ENCODE measurements at places on chromosomes 3 and 15. TPM values are rescaled to one million over a fixed set of nuclear protein-coding genes. Genes with fewer than 3 reads are reported as not detected.

GRCh38 chr3:182879031-182879611, 85.8 kb downstream of the ATP11B start:
- DNase-seq, result no peak

DNA sequence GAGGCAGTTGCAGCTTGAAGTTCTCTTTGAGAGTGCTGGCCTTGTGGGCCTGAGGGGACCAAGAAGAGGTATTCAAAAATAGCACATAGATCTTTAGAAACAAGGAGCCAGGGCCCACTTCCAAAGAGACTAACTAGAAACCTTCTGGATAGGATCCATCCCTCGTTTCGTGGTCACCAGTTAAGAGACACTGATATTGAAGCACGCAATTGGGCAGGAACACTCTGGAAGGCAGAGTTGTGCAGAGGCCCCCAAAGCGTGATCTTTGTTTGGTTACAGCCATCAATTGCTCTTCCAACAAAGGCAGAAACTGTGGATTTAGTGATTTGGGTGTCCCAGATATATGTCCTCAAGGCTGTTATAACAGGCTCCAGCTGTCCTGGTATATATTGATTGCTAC, 46.7 kb upstream of the ACAN start:
- no peak for DNase-seq

- no peak for DNase-seq
These were observed 37.0 kb downstream of the PARP16 start for GRCh38 chr15:65249641-65250040.

- no peak for DNase-seq
These were observed 67.8 kb downstream of the TTC23 start for GRCh38 chr15:99181545-99181971.

DNA sequence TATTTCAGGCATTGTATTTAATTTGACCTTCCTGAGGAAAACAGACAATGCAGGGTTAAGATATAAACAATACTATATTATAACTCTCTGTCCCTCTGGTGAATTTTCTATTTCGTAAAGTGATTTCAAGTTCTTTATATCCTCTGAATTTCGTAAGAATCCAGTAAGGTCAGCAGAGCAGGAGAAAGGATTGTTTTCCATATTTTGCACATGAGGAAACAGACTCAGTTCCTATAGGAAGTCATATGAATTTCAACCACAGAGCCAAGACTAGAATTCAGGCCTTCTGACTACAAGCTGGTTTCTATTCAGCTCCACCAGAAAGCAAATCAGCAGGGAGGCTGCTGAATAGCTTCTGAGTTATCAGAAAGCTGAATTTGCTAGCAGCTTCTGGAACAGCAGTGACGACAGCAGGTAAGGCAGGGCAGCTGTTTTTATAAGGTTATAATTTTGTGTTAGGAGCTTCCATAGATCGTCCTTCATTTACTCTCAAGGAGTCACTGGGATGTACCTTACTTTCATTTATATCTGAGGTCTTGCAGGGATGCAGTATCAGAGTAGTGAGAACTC, 11.1 kb upstream of the PLAAT1 start:
- DNase-seq, result no peak

DNA sequence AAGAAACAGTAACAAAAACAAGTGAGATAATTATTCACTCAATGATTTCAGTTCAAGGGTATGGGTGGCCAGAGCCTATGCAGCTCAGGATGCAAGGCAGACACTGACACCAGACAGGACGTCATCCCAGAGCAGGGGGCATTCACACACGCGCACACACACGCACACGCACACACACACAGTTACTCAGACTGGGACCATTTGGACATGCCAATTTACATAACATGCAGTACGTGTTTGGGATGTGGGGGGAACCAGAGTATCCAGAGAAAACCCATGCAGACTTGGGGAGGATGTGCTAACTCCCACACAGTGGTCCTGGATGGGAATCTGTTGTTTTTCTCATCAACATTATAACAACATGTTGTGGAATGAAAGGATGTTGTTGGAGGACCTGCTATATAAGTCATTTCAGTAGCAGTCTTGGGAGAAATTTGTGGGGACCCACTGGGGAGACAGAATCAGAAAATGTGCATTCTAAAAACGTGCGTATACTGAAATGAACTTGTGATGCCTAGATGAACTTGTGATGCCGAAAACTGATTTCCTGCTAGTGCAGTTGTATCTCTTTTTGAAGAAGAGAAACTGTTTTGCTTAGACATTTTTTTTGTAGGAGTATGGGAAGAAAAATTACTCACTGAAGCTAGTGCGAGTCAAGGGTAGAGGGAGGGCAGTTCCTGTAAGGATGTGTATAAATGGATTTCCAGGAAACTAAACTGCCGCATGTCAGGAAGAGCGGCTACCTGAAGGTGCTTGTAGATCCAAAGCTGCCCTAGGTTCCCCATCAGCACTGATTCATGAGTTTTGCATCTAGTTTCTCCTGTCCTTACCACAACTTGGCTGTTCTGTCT, 25.2 kb downstream of the CD200 start:
- DNase-seq, result peak; percentile 14

DNA sequence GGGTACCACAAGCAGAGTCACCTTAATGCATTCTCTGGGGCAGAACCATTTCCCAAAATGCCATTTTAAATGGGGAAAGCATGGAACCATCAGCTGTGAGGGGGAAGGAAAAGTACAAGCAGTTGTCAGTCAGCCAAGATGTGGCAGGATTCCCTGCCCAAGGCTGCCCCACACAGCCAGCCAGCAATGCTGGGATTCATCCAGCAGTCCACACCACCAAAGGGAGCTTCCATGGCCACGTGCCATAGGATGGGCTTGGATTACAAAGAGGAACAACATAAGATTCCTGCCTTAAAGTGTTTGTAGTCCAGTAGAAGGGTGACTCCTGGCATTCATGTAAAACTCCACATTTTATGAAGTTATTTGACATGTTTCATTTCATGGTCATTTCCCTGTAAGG, 233.3 kb downstream of the SHOX2 start:
- DNase-seq, result no peak

- DNase-seq, result no peak
These were observed 1.8 kb downstream of the YEATS2 start for GRCh38 chr3:183699238-183699947.

DNA sequence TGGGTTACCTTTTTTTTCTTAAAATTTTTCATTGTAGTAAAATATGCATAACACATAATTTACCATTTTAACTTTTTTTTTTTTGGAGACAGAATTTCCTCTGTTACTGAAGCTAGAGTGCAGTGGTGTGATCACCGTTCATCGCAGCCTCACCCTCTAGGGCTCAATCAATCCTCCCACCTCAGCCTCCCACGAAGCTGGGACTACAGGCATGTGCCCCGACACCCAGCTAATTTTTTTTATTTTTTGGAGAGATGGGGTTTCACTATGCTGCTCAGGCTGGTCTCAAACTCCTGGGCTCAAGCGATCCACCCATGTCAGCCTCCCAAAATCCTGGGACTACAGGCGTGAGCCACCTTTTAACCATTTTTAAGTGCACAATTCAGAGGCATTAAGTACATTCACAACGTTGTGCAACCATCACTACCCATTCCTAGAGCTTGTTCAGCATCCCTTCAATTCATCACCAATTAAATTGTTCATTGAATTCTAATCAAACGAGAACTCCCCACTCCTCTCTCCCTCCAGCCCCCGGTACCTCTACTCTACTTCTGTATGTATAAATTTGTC, 44.6 kb downstream of the BHLHE40 start:
- DNase-seq, result no peak

DNA sequence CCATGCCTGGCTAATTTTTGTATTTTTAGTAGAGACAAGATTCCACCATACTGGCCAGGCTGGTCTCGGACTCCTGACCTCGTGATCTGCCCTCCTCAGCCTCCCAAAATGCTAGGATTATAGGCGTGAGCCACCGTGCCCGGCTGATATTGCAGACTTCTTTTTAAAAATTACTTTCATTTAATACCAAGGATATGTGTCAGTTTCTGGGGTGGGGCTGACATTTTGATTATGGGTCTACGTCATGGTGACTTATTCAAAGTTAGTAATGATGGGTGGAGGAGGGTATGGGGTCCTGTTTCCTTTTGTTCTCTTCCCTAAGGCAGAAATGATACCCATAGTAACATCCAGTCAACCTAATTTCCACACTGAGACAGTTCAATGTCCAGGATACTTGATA, 34.7 kb downstream of the GBE1 start:
- DNase-seq, result no peak

DNA sequence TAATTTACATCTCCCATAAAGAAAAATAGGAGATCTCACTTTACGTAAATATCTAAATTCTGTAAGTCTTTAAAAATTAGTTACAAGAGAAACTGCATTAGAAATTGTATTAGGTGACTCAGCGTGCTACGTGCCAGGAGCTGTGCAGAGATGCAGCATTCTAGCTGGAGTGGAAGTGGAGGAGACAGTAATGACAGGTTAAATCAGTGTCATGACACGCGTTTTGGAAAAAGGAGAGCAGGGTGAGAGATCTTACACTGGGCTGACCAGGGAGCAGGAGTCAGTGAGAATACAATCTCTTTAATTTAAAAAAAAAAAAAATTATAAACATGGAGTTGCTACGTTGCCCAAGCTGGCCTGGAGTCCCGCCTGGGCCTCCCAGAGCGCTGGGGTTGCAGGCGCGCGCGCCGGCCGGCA, 635 bp downstream of the TUBGCP5 start:
- DNase-seq, result peak; percentile 4

DNA sequence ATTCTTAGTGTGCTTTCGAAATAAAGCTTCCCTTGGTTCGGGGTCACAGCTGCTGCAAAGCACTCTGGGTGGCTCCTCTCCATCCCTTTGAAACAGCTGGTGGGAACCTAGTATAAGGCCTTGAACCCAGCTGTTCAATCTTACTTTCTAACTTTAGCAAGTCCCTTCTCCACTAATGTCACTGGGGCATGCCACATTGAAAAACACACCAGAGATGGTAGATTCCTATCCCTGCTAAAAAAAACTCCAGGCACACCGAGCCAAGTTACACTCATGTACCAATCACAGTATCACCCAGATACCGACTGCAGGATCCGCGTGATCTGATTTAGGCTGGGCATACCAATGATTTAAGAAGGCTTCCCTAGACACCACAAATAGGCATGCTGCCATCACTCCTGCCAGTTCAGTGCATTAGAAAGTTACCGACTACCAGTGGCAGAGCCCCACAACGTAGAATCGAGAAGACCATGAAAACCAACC, 65.0 kb downstream of the WWTR1 start:
- no peak for DNase-seq

DNA sequence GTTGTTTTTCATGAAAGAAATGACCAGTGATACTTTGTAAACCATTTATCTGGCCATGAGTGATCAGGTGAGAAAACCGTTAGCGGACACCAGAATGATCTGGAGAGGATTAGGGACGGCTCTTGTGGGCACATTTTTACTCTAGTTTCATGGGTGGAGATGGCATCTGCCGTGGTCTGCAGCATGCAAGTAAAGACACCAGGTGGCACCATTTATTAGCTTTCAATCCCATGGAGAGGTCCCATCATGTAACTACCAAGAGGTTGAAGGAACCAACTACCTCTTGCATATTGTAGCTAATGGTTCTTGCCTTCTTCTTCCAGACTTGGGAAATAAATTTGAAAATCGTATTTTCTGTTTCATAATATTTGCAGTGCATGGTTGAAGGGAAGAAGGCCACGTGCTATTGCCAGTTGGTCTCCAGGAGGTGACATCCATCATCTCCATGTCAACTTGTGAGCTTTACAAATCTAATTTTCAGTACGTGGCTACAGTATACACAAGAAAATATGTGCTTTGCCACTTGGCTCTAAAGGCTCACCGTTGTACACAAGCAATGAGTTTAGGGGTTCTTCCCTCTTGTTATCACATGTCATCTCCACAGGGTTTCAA, 1.5 kb upstream of the MAPKBP1 start:
- DNase-seq, result peak; percentile 61

DNA sequence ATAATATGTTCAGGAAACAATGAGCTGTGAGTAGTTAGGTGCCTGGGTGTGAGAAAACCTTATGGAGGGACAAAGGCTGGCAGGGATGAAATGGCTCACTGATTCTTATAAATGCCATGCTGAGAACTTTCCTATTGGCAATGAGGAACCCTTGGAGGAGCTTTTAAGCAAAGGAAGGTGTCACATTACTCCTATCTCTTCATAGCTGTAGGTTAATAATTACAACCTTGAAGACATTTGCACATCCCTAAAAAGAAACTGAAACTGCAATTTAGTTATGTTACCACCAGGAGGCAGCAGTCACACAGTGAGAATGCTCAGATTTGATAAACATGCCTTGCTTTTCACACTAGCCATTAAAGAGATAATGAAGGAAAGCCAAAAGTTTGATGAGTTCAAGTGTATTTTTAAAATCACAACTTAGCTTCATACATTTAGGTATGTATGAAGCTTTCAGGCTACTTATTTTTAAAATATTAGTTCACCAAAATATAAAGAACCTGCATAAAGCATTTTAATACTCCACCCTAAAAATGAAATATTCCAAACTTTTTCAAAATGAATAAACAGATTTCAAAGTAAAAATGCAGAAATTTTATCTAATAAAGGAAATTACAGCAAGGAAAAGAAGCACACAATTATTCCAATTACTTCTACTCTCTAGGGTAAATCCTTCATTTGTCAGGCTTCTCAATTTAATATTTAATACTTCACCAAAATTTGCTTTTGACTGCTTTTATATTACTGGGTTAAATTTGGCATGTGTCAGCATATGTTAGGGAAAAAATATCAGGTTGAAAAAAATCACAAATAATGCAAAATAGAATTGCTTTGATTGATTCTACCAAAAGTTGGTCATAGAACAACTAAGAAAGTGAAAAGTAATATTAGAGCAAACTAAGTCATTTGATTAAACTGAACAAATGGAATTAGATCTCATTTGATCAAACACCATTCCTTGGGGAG, 136.9 kb upstream of the SLC2A2 start:
- DNase-seq, result no peak

GRCh38 chr3:183489455-183490210, 61.2 kb upstream of the MCF2L2 start:
- DNase-seq, result no peak

- no peak for DNase-seq
These were observed 2.3 kb downstream of the FOXL2 start for GRCh38 chr3:138944654-138944928.

GRCh38 chr15:64134345-64134829, 17.1 kb upstream of the SNX22 start:
- no peak for DNase-seq

- no peak for DNase-seq
These were observed 17.2 kb downstream of the CASR start for GRCh38 chr3:122200661-122201060.

DNA sequence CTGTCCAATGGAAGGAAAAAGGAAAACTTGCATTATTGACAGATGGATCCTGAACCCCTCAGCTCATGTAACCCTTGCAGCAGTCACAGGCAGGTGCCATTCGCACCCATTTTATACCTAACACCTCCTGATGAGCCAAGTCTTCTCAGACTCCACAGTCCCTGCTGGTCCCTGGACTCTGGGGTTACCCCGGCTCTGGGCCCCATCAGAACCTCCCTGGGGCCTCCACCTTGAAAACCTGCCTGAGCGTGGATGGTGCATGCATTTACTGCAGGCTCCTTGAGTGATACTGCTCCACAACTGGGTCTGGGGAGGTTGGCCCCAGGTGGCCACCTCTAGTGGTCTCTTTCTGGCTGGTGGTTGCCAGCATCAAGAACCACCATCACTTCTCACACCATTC, 15.9 kb upstream of the DOCK3 start:
- DNase-seq, result no peak

SNTN gene
- not detected for total RNA-seq

HRG gene
- not detected for total RNA-seq

SHC4 gene
- 3.5 TPM for total RNA-seq

ADPRH gene
- total RNA-seq, result 2.7 TPM

SIDT1 gene
- total RNA-seq, result 4.4 TPM

RHCG gene
- 13.3 TPM for total RNA-seq

GOLGA6B gene
- 0.10 TPM for total RNA-seq

PDHB gene
- total RNA-seq, result 63.6 TPM

TMC3 gene
- 0.20 TPM for total RNA-seq

PLOD2 gene
- total RNA-seq, result 24.2 TPM

BLM gene
- total RNA-seq, result 6.3 TPM
